WTC11 (cell line): ENCODE measurements at places on chromosomes 6 and 20. TPM values are rescaled to one million over a fixed set of nuclear protein-coding genes. Genes with fewer than 3 reads are reported as not detected.

- DNase-seq = peak; percentile 62
Observed at GRCh38 chr20:57212534-57213276, 53.7 kb downstream of the BMP7 start.

- DNase-seq = no peak
Observed at GRCh38 chr20:54227241-54227640, 19.4 kb downstream of the PFDN4 start.

DNA sequence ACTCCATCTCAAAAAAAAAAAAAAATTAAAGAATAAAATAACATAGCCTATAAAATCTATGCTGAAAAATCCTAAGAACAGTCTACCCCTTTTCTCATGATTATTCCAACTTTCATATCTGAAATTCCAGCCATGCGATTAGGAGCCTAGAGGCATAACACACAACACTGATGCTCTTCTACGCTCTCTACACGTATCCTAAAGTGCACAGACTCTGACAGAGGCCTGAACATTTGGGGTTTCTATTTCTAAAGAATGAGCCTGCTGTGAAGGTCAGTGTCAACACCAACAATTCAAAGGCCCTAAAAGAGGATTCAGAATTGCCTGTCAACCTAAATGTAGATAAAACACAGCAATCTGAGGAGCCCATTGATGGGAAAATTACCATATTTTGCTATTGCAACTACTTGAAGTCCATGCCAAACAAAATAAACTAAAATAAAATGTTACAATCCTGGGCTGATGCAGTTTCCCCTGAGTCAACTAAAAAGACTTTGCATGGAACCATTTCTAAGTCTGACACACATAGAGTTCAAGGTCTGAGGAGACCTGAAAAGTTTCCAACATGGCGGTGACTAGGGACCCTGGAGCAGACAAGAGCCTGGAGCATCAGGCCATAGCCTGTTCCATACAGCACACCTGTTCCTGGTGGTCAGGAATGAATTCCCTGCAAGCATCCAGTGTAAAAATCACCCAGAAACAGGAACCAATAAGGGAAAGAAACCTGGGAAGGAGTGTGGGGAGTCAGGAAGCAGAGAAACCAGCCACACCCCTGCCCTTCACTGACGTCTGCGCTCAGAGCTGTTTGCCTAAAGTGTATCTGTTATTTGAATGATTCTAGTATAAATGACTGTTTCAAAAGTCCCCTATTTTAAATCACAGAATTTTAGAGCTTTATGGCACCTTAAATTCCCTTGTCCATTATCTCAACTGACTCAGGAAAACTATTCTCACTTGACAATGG lies 11.8 kb downstream of the NINL start:
- no peak for DNase-seq

DNA sequence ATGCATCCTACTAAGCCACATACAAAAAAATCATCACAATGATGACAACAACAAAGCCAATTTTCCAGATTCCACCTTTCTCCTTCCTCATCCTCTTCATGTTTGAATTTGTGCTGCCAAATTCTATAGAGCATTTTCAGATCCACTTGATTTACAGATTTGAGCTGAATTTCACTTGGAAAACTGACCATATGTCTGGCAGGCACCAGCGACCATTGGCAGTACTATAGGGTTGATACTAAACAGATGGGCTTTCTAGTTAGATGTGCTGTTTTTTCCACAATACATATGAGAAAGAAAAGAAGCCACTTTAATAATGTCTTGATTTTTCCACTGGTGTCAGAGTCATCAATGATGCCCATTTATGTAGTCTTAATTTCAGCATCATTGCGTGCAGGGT lies 127.0 kb downstream of the PHACTR3 start:
- DNase-seq = no peak

GRCh38 chr6:130035211-130035610 lies 16.8 kb downstream of the L3MBTL3 start:
- DNase-seq = no peak

- DNase-seq = no peak
Observed at GRCh38 chr6:46080111-46080510, 49.7 kb upstream of the ENPP4 start.

- peak; percentile 77 for DNase-seq
Observed at GRCh38 chr6:77463861-77464494, 687 bp upstream of the HTR1B start.

- no peak for DNase-seq
Observed at GRCh38 chr6:106090001-106090400, 3.9 kb downstream of the PRDM1 start.

- DNase-seq = no peak
Observed at GRCh38 chr6:107305391-107305790, 154.0 kb downstream of the PDSS2 start.

DNA sequence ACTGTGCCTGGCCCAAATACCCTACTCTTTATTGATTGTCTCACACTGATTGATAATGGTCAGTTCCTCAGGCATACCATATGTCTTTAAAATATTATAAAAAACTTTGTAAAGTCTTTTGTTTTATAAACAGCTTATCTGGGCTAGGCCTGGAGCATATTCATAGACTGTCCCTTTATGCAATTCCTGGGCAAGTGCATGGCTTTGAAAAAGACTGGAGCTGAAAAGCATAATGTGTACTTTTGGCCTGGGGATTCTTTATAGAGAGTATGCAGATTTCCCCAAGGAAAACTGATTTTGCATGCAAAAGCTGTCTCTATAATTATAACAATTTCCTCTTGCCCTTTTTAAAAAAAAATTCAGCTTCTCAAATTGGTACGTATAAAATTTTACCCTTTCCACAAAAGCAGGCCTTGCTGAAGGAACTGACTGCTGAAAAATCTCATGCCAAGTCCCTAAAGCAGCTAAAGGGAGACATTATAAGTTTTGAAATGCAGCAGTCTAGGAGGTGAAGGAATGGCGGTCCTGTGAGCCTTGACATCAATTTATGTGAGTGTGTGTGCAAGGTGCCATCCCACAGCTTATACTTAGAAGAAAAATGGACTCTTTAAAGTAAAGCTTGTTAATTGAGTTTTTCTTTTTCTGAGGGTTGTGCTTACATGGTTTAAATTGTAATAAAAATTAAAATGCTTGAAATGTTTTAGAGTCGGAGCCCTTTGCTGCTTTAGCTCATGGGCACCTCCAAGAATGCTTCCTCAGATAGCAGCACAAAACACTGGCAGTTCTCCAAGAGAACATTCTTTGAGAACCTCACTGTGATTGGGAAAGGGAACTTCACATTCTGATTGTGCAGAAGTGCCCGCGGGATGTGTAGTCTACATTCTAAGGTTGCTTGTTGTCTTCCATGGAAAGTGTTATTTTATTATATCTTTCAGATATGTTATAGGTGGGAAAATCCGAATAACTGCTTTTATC lies 43.9 kb downstream of the PLCB4 start:
- DNase-seq = no peak

DNA sequence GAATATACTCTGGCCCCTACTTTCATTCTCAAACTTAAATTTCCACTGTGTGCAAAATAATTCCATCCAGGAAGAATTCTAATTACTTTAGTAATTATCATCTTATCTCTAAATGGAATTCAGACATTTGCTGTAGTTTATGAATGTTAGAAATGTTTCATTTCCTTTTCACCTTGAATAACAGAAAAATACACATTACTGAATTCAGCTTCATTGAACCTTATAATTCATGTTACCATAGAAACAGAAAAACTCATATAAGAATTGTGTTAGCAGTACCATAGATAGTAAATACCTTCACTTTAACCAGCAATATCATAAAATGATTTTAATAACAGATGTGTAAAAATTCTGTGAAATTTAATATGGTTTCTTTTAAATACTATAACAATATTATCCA lies 514.9 kb downstream of the CDKAL1 start:
- DNase-seq = no peak

- DNase-seq = no peak
Observed at GRCh38 chr6:125886914-125887313, 69.7 kb upstream of the HINT3 start.

Gene AVP
- 0.32 to 0.50 TPM (median 0.34 TPM) in 3 replicates for total RNA-seq

Gene BTN3A1
- 4.5 to 7.3 TPM (median 7.2 TPM) in 3 replicates for total RNA-seq

Gene COL9A3
- 115 to 136 TPM (median 123 TPM) in 3 replicates for total RNA-seq

Gene GPR63
- 7.4 to 7.8 TPM (median 7.8 TPM) in 3 replicates for total RNA-seq

Gene E2F1
- total RNA-seq = 34.2 to 44.2 TPM (median 34.5 TPM) in 3 replicates

Gene ZNF334
- 18.7 to 20.1 TPM (median 19.2 TPM) in 3 replicates for total RNA-seq

Gene CCN2
- total RNA-seq = 67.8 to 75.9 TPM (median 74.7 TPM) in 3 replicates

Gene TREM1
- total RNA-seq = not detected in 3 replicates
